ENCODE measurements at places on chromosomes 7 and 10.
A peak's percentile ranks its signal among the peaks of the same experiment; 100 is the strongest.

DNA sequence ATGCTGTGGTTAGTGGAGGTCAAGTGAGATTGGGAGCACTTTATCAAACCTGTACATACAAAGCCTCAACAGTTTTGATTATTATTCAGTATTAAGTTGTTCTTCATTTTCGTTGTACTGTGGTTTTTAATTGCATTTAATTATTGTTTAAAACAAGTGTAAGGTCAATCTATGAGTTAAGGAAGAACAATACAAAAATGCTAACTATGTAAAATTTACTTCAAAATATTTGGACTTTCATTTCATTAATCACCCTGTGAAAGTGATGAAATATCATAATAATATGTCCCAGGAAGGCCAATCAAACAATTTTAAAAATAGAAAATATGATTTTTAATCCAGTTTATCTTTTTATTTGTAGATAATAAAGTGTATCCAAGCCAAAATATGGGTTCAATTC is 13.6 kb upstream of the NDUFA5 start:
- no peak for DNase-seq

GRCh38 chr7:73442222-73442902 is 8.8 kb downstream of the FZD9 start:
- DNase-seq, result no peak

DNA sequence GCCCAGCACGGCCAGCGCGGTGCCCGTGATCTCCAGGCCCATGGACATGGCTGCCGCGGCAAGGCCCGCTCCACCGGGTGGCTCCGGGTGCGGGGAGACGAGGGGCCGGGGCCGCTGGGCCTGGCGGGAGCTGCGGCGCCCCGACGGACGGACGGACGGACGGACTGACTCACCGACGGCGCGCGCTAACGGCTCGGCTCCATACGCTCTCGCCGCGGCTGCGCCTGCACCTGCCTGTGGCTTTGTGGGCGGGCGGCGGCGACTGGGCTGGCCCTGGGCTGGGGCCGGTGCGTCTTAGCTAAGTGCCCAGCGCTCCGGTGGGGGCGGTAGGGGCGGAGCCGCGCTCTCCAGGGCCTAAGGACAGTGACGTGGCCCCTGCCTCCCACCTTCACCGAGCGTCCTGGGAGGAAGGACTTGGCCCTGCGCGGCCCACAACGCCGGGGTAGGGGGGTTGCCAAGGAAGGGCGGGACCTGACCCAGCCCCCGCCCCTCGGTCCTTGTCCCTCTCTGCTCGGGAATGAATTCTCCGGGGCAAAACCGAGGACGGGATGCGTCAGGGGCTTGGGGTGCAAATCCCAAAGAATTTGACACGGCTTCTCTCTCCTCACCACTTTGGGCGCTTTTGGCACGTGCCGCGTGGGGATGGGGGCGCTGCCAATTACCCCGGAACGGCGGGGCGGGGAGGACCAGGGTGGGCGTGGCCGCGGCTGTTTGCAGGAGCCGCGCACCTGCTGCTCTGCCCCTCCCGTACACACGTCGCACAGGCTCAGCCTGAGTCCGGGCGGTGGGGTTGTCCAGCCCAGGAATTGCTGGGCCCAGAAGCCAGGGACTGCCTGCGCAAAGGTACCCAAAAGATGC is at the start of gene CLDN3:
Gene CLDN3, minus strand, starts transcription at position 269 of the 858 bp plus-strand sequence. Its CDS starts 221 bp downstream, at position 48.
- no peak for DNase-seq

GRCh38 chr10:131963811-131964210 is 17.9 kb downstream of the BNIP3 start:
- DNase-seq, result no peak

GRCh38 chr7:47317487-47317886 is 264.4 kb downstream of the TNS3 start:
- DNase-seq, result no peak

DNA sequence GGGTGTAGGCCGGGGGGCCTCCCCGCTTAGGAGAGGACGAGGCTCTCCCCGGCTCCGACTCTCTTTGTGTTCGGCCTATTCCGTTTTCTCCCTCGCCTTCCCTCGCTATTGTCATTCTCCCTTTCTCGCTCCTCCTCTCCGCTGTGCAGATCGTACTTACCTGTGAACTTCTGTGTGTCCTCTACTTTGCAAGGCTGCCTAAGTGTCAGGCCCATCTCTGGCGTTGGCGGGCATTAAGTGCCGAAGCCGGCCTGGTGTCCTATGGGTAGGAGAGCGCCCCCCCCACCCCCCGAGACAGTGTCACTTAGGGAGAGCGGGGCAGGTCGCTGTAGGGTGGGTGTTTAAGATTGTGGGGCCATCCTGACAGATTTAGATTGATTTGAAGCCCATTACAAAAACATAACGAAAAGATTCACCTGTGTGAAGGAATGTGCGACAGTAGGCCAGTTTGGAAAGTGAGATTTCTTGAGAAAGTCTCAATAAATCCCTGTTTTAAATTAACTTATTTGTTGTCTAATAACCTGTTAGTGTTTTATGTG is 579 bp downstream of the RBM33 start:
- DNase-seq, result peak; percentile 30

DNA sequence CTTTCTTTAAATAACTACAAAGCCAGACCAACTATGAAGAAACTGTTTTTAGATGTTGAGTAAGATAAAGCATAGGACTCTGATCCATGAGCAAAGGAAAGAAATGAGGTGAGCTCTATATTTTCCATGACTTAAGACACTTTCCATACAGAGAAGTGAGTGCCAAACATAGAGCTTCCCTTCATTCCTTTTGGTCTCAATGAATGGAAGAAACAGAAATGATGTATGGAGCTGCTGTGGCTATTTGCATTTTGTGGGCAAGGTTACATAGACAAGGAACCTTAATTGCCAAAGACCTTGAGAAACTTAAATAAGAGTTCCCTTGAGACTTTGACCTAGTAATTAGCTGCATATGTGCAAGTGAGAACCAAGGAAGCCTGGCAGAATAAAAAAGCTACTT is 1152.2 kb downstream of the XPNPEP1 start:
- DNase-seq, result no peak

GRCh38 chr7:51471981-51472296 is 155.3 kb upstream of the COBL start:
- no peak for DNase-seq

GRCh38 chr7:45564485-45564884 is 9.7 kb upstream of the ADCY1 start:
- DNase-seq, result no peak

DNA sequence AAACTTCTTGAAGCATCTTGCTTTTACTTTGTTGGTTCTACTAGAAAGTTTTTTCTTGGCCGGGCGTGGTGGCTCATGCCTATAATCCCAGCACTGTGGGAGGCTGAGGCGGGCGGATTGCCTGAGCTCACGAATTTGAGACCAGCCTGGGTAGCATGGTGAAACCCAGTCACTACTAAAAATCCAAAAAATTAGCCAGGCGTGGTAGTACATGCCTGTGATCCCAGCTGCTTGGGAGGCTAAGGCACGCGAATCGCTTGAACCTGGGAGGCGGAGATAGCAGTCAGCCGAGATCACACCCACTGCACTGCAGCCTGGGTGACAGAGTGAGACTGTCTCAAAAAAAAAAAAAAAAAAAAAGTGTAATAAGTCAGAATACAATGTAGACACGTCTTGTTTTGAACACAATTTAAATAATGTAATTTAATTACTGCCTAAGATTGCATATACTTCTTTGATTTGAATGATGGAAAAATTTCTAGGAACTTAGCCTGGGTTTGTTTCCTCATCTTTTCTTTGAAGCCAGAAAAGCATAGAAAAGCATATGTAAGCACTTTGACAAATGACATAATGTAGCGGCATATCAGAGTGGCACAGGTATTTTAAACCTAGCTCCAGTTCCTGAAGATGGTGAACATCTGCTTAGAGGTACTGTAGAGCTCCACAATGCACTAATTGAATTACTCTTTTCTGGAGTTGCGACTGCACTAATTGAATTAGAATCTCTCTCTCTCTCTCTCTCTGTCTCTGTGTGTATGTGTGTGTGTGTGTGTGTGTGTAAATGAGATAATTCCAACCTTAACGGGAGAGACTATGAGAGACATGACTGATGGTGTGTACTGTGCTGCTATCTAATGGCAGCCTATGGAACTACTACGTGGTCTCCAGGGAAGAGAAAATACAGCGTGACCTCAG is 87.8 kb downstream of the BTRC start:
- DNase-seq, result peak; percentile 1

DNA sequence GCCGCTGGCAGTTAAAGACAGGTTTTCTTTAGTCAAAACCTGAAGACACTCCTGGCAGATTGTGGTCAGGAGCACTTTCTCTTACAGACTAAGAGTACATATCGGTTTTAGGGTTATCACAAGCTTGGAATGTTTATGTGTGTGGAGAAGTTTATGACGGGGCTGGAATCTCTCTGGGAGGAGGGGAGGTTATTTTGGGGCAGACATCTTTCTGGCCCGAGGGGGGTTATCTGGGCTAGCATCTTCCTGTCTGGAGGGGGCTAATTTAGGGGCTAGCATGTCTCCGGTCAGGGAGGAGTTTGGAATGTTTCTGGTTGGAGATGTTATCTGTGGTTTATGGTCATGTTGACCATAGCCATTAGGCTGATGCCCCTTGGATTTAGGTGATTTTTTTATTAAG is 141.2 kb upstream of the KIF5B start:
- no peak for DNase-seq

- no peak for DNase-seq
Observed at GRCh38 chr7:32489788-32490126, 423 bp downstream of the LSM5 start.

- no peak for DNase-seq
Observed at GRCh38 chr10:12727832-12728215, 273.7 kb downstream of the CCDC3 start.

DNA sequence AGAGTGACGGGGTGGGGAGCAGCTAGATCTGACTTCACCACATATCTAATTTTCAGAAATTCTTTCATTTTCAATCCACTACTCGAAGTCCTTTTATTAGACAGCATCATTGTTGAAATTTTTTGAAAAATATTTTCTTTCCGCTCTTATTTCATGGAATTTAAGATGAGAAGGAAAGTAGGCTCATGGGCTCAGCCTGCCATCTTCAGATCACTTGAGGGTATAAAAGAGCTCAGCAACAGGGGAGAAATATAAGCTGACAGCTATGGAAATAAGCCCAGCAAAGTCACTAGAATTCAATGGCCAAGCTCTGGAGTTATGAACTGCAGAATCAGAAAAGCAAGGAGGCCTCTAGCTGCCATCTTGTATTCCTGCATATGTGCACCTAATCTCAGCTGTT is 389.1 kb downstream of the XPNPEP1 start:
- DNase-seq, result no peak

DNA sequence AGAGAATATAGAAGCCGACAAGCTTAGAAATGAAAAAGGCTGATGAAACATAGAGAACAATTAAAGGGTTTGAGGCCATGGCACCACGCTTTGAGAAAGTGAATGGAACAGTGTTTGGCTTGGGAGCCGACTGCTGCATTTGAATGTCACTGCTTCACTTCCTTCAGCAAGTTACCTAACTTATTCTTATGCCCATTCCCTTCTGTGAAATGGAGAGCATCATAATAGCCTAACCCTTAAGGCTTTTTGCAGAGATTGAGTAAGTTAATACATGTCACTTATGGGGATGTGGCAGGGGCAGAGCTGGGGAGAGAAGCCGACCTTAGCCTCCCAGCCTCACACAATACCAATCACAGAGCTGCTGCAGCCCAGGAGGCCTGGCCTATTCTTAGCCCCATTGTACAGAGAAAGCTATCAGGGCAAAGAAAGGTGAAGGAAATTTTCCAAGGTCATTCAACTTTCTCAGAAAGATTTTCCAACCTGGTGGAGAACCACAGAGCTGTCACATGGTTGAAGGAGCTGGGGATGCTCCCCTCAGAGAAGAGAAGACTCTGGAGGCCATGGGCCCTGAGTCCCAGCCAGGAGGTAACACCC is 186.0 kb upstream of the GDF10 start:
- no peak for DNase-seq

DNA sequence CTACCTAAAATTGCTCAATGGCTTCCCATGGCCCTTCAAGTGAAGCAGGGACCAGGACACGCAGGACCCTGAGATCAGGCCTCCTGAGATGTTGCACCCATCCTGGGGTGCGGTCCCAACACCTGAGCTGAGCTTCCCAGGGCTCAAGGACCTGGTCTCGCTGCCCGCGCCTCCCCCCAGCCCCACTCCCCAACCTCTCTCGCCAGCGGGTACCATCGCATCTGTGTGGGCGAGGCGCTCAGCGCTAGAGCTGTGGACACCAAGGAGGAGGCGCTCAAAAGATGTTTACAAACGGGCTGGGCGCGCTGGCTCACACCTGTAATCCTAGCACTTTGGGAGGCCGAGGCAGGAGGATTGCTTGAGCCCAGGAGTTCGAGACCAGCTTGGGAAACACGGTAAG is 7.4 kb upstream of the CRYGN start:
- no peak for DNase-seq

DNA sequence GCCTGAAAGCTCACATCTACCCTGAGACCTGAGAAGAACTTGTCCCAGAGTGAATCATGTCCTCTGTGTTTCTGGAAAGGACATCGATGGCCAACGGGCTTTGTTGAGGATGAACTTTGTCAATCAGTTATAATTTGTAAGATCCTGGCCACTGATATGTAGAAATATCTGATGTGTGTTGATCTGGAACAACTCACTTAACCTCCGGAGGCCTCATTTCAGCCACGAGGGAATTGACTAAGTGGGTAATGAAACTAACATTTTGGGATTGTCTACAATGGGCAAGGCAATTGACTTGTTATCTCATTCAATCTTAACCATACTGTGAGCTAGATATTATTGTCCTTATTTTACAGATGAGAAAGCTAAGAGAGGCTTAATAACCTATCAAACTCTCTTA is 468.1 kb upstream of the NRP1 start:
- DNase-seq, result no peak

DNA sequence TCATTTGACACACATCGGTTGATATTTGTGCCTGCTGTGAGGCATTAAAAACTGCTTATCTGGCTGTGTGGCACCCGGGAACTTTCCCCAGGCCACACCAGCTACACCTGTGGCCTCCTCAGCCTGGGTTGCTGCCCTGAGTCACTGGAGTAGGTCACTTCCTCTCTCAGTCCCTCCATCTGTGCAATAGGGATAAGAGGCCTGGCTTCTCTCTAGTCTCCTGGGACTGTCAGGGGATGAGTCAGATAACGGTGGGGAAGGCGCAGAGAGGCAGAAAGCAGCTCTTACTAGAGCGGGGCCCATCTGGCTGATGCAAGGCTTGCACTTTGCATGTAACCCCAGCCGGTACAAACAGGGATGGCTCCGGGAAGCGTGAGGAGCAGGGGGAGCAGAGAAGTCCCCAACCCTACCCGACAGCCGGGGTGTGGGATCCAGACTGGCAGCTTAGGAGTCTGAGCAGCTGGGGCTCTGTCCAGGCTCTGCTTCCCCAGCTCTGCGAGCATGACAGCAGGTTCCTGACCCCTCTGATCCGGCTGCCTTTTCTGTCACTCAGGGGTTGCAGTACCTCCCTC is 34.0 kb downstream of the DNAJB12 start:
- peak; percentile 92 for DNase-seq

DNA sequence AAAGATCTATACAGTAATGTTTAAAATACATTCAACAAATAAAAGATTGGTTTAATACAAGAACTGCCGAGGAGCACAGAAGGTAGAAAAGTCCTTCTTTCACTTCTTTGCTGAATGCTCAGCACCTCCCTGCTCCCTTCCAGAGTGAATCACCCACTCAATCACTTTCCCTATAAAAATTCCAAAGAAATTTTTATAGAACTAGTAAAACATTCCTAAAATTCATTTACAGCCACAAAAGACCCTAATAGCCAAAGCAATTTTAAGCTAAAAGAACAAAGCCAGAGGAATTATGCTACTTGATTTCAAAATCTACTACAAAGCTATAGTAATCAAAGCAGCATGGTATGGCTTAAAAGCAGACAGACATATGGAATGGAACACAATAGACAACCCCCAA is 320.9 kb downstream of the PCLO start:
- DNase-seq, result peak; percentile 8

GRCh38 chr10:4120096-4120853 is 335.3 kb upstream of the KLF6 start:
- no peak for DNase-seq

- DNase-seq, result no peak
Observed at GRCh38 chr7:32071466-32072091, 1.4 kb upstream of the PDE1C start.
